ENCODE measurements at places on chromosomes 5 and 9.

GRCh38 chr5:176959051-176959450, 47.5 kb downstream of the UIMC1 start:
- no peak for DNase-seq

- no peak for DNase-seq
Observed at GRCh38 chr5:2761921-2762488, 10.5 kb upstream of the IRX2 start.

GRCh38 chr9:126207256-126207655, 119.4 kb upstream of the MVB12B start:
- no peak for DNase-seq

DNA sequence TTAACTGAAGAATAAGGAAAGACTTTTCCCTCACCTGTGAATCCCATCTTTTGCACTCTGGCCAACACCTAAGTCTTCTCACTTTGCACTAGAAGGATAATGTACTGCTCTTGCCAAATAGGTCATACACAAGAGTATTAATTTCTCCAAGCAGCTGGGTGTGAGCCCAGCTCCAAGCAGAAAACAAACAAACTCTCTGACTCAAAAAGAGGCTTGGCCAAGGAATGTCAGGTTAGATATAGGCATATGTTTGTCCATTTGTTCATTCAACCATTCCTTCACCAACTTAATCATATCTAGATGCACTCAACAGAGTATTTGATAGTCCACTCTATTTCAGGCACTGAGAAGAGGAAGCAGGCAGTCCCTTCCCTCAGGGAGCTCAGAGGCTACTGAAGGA, 84.4 kb downstream of the HTR4 start:
- no peak for DNase-seq

DNA sequence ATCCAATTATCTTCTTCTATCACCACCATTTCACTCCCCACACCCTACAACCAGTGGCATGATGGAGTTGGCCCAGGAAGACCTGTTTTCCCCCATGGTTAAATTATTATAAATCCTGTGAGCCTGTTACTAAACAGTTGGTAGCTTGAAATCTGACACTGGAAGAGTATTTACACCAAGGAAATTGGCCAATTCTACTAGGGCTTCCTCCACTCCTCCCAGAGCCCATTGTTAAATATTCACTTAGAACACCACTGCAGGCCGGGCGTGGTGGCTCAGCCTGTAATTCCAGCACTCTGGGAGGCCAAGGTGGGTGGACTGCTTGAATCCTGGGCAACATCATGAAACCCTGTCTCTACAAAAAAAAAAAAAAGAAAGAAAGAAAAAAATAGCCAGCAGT, 32.4 kb upstream of the CKS2 start:
- no peak for DNase-seq

- no peak for DNase-seq
Observed at GRCh38 chr9:77038281-77039036, 19.0 kb downstream of the FOXB2 start.

GRCh38 chr9:111991179-111991578, 94.6 kb downstream of the UGCG start:
- DNase-seq: no peak

DNA sequence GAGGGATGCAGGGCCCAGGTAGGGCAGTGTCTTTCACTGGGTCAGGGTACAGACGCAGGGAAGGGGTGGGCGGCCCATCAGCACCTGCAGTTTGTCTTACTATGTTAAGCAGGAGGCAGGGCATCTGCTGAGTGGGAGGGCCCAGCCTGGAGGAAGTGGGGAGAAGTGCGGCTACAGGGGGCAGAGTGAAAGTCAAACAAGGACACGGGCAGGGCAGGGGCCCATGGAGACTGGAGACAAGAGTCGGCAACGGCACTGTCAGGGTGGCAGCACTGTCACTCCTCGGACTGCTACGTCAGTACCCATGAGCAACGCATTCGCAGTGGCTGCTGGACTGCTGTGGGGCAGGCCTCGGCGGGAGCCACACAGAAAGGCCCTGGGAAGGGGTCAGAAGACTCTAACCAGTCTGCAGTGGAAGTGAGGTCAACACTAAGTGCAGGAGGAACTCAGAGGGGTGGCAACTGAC, 19.7 kb downstream of the CAMSAP1 start:
- DNase-seq: no peak

DNA sequence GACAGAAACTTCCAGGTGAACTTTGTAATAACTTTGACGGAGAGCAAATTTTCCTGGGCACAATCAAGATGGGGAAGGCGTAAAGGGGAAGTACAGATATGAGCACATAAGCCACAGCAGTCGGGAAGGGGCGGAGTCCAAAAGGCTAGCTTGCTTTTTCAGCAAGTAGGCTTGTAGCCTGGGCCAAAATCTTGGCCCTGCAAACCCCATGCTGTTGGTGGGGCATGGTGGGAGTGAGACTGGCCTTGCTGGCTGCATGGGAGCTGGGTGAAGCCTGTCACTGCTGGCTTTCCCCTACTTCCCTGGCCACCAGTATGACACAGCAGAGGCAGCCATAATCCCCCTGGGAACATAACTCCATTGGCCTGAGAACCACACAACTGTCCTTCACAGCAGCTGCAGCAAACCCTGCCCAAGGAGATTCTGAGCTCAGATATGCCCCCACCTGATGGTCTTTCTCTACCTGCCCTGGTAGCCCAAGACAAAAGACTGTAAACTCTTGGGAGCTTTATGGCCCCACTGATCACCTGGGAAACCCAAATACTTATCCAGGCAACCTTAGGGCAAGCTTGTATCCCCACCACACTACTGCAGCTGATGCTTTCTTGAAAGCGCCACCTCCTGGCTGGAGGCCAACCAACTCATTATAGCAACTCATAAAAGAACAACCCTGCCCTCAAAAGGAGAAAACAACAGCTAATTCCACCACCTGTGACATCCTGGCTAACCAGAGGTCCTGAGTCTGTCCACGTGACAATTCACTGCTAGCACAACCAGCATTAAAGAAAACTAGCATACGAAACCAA, 24.0 kb downstream of the DCTN4 start:
- DNase-seq: no peak

DNA sequence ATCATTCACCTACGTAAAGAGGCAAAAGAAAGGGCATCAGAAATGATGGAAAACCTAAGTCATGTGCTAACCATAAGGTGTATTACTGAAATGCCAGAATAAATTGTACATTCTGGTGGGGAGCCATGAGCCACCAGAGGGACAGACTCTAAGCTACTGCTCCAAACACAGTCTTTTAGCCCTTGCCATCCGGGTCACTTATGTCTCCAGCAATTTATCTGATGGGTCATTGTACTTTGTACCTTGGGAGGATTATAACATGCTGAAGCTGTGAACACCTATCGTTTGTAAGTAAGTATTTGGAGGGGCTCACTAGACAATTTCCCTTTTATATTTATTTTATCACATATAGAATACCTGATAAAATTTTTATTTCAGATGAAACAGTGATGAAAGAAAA, 495.1 kb downstream of the KIF4B start:
- DNase-seq: no peak

DNA sequence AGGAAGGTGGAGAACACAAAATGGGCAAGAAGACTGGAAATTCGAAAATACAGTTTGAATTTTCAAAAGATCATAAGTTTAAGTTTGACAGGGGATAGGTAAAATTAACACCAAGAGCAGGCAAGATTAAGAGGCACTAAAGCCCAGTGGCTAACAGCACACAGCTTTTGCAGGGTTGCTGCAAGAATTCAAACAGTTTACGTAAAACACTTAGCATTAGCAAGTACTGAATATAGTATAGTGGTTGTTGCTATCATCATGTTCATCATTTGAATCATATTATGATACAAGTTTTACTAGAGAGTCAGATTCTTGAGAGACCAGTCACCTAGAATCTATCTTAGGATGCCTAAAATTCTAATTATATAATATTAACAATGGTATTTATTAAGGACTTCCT, 61.2 kb upstream of the IFNK start:
- no peak for DNase-seq

- no peak for DNase-seq
Observed at GRCh38 chr9:5793812-5794211, 39.1 kb downstream of the ERMP1 start.

DNA sequence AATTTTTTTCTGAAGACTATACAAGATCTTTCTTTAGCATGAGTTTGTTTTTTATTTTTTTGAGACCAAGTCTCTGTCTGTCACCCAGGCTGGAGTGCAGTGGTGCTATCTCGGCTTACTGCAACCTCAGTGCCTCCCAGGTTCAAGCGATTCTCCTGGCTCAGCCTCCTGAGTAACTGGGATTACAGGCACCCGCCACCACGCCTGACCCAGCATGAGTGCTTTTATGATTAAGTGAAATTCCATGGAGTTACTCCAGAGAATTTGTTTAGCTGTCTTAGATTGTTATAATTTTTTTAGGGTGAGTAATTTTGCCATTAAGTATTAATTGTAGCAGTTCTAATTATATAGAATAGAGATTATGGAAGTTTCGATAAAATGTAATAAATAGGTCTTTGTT, 14.3 kb downstream of the YTHDC2 start:
- DNase-seq: no peak
